Stimulated activated CD4-positive, alpha-beta T cell treated with anti-CD3 and anti-CD28 coated beads, Interleukin-4, amount 100 ng/mL, for 48 hours (primary cell): ENCODE measurements at places on chromosomes 7 and 10.

DNA sequence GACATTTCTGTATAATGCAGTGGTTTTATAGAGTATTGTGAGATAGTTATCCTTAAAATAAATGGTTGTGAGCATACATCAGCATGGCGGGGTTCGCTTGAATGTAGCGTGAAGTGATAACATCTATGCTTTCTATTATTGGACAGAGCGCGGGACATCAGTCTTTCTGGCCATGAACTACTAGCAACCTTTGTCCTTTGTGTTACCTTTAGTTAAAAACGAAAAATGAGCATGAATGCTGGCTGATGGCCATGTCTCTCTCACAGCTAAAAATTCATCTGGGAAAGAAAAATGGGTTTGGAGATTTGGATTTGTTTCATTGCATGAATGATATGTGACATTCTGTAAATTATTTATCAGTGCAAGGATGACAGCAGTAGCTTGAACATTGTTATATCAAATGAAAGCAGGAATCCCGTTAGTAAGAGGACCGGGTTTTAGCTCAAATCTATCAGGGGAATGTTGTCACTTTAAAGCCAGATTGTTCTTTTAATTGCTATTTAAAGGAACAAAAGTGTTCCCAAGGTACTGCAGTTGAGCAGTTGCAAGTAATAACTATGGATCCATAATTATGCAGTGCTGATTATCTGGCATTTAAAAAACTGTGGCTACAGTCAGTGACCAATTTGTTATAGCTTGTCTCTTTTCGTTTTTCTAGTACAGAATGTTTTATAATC is 131.0 kb downstream of the KAT6B start:
- no peak for DNase-seq

DNA sequence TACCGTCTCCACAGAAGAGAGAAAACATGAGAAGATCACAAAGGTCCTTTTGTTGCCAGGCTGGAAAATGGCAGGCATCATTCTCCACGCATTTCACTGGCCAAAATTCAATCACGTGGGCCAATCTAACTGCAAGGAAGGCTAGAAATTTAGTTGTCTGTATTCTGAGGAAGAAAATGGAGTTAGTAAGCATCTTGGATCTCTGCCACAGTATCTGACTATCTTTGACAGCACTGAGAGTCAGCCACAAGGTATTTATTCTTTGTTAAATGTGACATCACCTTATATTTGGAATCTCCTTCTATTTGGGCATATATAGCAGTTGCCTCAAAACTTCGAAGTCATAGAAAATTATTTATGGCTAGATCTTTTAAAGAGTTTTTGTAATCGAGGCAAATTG is 213.9 kb downstream of the NSUN6 start:
- no peak for DNase-seq

GRCh38 chr7:152756116-152756515 is 3.4 kb upstream of the ACTR3B start:
- no peak for DNase-seq

DNA sequence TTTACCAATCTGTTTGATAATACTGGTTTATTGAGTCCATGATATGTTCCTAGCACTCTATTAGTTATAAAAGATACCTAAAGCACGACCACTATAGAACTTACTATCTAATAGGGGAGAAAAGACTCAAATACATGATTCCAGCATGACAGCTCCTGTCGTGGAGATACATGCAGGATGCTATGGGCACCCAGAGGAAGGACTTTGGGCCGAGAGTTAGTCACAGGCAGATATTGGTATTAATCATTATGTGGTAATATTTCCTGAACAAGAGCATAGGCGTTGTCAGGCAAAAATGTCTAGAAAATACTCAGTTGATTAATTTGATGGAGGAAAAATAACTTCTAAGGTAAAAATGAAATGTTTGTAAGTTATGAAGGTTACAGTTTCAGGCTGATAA is 31.8 kb downstream of the CNNM2 start:
- DNase-seq, result no peak

DNA sequence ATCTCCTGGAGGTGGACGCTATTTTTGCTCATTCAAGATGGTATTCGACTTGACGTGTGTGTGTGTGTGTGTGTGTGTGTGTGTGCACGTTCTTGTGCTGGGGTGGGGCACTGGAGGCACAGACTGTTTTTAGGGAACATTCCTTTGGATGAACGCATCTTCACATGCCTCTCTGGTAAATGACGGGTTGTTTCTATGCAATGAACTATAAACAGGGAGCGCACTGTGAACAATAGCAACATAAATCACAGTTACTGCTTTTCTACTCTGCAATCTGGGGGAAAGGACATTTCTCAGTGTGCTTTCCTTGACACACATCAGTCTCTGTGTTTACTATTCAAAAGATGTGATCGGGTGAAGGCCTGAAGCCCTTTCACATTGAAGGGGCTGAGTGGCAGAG is 120.1 kb upstream of the PITRM1 start:
- DNase-seq, result no peak

DNA sequence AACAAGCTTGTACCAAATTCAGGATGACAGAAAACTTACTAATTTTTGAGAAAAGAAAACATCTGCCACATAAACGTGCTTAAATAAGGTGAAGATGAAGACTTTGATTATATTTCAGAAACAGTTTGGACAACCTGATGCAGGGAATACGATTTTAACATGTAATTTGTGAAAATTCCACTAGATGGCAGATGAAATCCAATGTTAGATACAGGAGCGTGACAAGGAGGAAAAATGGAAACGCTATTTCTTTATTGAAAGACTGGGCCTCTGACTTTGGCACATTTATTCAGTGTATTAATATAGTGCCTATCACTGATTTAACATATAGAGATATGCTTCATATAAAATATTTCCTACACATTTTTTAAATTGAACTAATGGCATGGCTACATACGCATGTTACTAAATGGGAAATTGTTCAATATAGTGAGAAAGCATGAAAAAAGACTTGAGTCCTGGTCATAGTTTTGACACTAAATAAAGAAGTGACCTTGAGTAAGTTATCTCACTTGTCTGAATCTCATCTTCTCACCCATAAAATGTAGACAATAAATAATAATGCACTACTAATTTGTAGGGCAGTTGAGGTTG is 60.7 kb downstream of the CD36 start:
- no peak for DNase-seq

- DNase-seq, result no peak
These were observed 2.7 kb downstream of the CAV1 start for GRCh38 chr7:116527521-116527920.

DNA sequence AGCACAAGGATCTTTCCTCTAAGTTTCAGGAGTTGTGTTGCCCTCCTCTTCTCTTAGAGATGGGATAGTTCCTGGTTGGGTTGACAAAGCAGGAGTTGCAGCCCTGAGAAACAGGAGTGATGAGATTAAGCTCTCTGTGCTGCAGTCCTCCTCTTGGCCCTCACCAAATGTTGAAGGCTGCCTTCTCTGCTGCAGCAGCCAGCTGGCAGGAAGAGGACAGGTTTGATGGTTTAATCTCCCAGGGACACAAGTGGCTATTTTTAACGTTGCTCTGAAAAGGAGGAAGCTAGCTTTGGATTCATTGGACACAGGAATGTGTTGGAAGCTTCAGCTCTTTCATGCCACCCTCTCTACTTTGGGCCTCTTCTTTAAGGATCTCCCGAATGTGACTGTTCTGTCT is 9.4 kb downstream of the STRIP2 start:
- no peak for DNase-seq

GRCh38 chr10:60189861-60190475 is 199.7 kb downstream of the ANK3 start:
- DNase-seq, result no peak

GRCh38 chr7:22670422-22670815 is 56.6 kb upstream of the IL6 start:
- DNase-seq, result no peak

- no peak for DNase-seq
These were observed 17.9 kb downstream of the CRPPA start for GRCh38 chr7:16403475-16403874.

DNA sequence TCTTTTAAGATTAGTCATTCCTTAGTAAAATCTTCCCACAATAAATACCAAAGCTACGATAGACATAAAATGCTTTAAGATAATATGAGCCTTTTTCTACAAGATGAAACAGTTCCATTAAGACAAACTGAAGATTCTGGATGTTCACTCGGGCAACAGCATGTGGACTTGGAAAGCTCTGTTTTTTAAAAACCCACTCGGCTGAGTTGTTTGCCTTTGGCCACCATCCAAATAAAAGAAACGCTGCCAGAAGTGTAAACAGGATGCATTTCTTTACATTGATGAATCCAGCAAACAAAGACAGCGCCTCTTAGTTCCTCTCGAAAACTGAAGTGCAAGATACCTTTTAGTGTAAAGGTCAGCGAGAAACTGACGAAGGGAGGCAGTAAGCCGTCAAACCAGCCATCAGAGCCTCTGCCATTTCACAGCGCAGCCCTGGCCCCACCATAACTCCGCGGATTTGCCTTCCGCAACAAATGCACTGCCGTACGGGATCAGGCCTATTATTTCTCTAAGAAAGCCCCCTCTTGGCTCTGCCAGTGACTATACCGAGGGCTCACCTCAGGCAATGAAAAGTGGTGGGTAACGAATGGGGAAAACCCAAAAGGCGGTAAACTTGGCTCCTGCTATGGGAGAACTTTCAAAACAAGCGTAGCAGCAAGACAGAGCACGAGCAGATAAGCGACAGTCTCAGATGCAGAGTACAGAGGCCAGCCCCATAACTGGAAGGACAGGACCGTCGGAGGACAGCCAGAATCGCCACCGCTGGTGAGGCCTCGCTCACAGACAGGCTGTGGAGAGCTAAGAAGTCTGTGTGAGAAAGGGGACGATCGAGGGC is 41.4 kb downstream of the GNA12 start:
- no peak for DNase-seq

GRCh38 chr7:104894726-104895521 is 119.1 kb upstream of the KMT2E start:
- no peak for DNase-seq

- DNase-seq, result no peak
These were observed 135.0 kb upstream of the INHBA start for GRCh38 chr7:41837916-41838315.

DNA sequence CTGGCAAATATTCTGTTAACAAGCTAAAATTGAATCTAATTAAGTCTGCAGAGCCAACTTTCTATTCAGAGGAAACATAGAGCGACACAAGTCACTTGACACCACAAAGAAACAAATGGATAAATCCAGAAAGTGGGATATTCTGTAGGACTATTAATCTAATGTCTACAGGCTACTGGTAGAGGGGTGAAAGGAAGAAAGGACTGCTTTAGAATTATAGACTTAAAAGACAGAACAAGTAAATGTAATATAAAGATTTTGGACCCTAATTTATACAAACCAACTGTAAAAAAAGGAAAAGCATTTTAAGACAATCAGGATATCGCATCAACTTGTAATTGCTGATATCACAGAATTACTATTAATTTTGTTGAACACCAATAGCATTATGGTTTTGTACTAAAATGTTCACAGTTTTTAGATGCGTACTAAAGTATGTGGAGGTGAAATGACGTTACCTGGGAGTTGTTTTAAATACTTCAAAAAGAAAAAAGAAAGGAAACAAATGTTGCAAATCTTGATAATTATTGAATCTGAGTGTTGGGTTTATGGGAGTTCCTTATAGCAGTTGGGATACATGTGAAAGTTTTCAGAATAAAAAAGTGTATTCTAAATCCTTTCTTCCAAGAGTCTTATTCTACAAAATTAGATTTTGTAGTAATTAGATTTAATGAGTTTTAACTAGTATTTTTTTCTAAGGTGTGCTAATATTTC is 73.5 kb upstream of the ASAH2 start:
- DNase-seq, result no peak

GRCh38 chr7:74070619-74070921 is 13.0 kb upstream of the LIMK1 start:
- DNase-seq, result no peak

DNA sequence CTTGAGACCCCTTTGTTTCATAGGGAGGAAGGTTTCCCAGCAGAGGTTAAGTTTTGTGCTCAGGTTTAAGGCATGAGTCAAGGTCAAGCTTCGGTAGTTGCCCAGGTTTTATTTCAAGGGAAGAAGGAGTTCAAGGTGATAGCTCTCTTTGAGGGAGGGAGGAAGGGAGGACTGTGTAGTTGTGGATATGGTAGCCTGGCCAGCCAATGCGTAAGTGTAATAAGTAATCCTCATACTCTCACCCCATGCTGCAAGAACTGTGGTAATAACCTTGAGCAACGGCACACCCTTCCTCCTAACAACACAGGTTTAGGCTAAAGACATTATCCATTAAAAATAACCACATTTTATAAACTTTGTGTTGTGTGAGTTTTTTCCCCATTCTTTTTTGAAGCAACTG is 478.9 kb downstream of the KCNMA1 start:
- no peak for DNase-seq

GRCh38 chr10:112791447-112791846 is 158.6 kb upstream of the TCF7L2 start:
- DNase-seq, result no peak

GRCh38 chr7:75758491-75758890 is 13.5 kb downstream of the CCL26 start:
- no peak for DNase-seq

DNA sequence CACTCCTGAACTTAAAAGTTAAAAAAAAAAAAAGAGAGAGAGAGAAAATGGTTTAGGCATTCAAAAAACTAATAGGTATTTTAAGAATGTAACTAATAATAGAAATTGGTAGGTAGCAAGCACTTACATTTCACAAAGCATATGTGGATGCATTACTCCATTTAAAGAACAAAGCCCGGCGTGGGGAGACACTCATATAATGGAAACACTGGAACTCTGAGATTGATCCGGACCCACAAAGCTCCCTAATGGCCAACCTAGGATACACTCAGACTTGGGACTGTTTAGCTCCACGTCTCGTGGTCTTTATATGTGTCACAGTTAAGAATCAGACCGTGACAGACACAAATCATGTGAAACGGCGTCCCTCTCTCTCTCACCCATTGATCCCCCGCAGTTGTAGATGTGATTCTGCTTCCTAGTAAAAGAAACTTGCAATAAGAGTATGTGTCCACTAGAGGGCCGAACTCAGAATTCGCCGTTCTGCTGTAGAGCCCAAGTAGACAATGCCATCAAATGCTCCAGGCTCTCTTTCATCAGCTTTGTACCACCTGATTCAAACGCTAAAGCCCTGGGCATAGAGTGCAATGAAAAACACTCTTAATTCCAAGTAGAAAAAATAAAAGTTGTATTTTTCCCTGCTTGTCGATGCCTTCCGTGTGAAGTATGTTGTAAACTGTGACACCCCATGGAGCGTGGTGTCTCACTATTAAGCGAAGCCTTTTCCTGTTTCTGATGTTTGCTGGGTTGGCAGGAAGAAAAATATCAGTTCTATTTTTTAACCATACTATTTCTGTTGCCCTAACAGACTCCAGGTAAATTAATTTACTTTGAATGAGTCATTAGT is 429.0 kb upstream of the MTPN start:
- peak; percentile 2 for DNase-seq

- DNase-seq, result no peak
These were observed 98.3 kb downstream of the TMEM130 start for GRCh38 chr7:98771519-98771918.

- no peak for DNase-seq
These were observed 181.1 kb downstream of the TNS3 start for GRCh38 chr7:47400741-47401206.
